Pulmonary artery endothelial cell (primary cell): ENCODE measurements at places on chromosomes 7 and 10. TPM values are rescaled to one million over a fixed set of nuclear protein-coding genes. Genes with fewer than 3 reads are reported as not detected.

The TMEM176A gene
- total RNA-seq = not detected in 2 replicates

The HHEX gene
- 46.5 and 50.5 TPM in 2 replicates for total RNA-seq

The TRIL gene
- 0.33 and 0.63 TPM in 2 replicates for total RNA-seq

The EVX1 gene
- not detected in 2 replicates for total RNA-seq

DNA sequence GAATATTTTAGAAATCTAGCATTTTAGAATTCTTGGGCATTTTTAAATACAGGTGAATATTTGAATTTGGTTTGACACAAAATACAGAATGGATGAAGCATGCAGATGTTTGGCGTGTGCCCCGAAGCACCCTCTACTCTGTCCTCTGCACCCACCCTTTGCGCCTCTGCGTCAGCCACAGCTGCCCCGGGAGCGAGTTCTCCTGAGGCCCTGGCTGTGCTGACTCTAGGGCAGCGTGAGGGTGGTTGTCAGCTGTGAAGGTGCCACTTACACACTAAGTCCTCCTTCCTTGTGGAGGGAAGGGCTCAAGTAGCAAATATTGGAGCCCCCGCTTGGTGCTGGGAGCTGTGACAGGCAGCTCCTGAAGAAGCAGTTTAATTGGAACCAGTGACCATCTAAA is 48.4 kb downstream of the DAGLB start:
- DNase-seq = no peak

- DNase-seq = no peak
Observed at GRCh38 chr10:50567384-50567783, 56.4 kb downstream of the SGMS1 start.

DNA sequence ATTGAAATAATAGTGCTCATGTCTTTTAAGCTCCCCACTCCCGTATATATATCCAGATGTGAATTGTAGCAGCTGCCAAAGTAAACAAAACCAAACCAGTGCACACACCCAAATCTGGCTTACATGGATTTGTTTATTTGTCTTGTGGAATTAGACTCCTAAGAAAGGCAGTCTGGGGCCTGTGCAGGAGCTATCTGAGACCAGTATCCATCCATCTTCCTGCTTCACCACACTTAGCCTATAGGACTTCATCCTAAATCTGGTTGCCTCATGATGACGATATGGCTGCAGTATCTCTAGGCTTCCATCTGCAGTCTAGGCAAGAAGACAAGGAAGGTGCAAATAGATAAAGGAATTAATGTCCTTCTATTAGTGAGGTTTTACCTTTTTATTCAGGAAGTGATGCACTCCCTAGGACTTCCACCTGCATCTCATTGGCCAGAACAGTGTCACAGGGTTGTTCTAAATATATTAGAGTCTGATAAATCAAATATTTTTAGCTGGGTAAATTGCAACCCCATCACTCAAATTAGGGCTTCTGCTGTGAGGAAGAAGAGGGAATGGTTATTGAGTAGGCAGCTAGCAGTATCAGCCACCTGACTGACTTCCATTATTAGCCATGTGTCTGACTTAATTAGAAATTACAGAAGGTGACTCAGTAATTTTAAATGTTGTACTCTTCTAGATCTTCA is 6.0 kb downstream of the WIPF3 start:
- no peak for DNase-seq

GRCh38 chr7:34373940-34374339 is 284.1 kb upstream of the NPSR1 start:
- DNase-seq = no peak

- no peak for DNase-seq
Observed at GRCh38 chr10:121607310-121608055, 9.2 kb upstream of the FGFR2 start.

DNA sequence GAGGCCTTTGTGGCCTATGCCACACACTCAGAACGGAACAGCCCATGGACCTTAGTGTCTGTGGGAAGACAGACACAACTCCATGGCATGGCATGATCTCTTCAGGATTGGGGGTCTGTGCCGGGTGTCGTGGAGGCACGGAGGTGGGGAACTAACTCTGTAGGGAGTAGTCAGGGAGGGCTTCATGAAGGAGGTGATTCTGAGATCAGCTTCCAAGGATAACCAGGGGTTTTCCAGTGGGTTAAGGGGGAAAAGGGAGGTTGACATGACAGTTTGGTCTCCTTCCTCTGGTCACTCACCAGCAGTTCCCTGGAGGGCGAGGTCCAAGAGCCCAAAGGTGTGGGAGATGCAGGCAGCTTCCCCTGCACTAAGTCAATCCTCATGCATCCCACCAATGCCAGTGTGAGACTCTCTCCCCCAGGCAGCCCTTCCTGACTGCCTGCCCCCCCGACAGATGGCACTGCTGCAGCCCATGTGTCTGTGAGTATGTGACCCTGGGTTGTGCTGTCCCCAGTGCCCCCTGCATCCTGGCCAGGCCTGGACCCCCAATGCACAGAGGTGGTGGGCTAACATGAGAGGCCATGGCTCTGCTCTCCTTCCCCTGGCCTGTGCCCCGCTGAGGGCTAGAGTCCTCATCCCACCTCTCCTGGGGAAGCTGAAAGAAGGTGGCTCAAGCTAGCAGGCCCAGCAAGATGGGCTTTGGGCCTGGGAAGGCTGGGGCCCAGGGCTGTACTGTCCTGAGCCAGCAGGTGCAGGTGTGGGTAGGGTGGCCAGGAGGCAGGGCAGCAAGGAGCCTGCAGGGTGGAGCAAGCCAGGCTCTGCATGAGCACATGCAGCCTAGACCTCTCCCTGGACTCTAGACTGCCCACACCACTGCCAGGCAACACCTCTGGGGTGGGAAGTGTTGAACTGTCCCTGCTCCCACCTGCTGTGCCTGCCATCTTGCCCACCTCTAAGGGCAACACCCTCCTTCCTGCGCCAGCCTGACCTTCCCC is 39.7 kb downstream of the RASGEF1A start:
- no peak for DNase-seq

DNA sequence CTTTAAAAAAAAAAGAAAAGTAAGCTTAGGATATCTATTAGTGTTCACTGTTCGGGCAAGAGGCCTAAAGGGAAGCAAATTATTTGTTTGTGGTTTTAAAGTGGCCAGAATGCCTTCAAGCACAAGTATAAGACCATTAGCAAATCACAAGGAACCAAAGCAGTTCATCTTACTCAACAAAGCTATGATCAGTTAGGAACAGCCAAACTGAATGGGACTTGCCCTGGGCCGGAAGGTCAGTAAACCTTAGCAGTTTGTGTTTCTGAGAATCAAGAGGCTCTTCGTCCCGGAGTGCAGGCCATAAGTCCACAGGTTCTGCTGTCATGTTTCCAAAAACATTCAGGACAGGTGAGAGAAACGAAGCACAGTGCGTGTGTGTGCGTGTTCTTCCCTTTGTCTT is 4.5 kb downstream of the FBXW4 start:
- no peak for DNase-seq

DNA sequence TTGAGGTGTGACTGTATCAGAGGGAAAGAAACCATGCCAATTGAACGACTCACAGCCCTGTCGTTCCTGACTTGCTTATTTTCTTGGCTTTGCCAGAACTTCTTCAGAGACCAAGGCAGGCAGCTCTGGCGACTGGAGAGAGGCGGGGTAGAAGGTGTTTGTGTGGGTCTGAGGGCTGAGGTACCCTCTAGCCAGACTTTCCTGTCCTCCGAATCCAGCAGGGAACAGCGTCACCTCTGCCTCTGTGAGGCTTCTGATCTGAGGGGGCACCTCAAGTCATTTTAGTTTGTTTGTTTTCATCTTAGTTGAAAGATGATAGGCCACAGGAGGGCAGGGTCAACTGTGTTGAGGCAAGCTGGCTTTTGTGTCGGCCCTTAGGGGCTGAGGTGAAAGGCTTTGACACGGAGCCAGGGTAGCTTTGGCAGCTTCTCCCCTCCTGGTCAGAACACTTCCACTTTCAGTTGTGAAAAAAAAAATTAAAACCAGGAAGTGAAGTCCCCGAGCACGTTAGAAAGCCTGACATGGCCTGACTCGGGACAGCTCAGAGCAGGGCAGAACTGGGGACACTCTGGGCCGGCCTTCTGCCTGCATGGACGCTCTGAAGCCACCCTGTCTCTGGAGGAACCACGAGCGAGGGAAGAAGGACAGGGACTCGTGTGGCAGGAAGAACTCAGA is 1.9 kb downstream of the ACSL5 start:
- no peak for DNase-seq

DNA sequence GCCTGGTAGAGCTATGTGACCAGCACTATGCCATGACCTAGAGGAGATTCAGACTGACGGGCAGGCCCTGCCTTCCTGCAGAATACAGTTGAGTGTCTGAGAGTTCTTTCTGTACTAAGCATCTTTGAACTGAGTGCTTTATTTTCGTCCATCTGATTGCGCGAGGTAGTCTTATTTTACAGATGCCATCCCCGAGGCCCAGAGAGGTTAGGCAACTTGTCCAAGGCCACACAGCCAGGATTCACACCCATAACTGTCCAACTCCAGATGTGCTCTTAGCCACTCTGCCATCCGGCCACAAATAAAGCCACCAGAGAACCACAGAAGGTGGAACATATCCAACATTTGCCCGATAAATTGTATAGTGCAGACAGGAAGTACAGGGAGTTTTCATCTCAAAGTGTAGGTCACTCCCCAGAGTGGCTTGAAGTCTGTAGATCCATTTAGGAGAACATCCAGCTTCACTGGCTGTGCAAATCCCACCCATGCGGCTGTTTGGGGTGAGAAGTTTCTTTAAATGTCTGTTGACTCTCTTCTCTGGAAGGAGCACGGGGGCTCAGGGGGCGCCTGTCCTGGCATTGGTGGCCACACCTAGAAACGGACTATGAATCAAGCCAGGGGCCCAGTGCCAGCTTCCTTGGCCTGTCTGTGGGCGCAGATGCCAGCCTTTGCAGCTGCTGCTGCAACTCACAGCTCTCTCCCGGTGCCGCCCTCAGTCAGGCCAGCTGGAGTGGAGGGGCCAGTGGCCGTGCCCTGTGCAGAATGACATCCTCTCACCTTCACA is 11.1 kb downstream of the CHST3 start:
- no peak for DNase-seq
